ENCODE measurements at places on chromosomes 12 and 14.

- no peak for DNase-seq
These were observed 5.8 kb upstream of the MIS18BP1 start for GRCh38 chr14:45258805-45259204.

DNA sequence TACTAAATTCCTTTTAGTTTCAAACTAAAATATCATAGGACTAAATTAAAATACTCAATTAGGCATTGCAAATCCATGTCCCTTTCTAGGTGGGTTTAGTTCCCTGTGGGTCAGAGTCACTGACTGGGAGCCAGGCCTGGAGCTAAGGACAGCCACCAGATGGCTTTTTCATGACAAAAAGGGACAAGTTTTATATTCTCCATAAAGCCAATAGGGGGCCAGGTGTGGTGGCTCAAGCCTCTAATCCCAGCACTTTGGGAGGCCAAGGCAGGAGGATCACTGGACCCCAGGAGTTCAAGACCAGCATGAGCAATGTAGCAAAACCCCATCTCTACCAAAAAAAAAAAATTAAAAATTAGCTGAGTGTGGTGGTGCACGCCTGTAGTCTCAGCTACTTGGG lies 35.4 kb upstream of the EIF5 start:
- DNase-seq, result no peak

- DNase-seq, result no peak
These were observed 504.6 kb downstream of the ALG10 start for GRCh38 chr12:34526946-34527345.

DNA sequence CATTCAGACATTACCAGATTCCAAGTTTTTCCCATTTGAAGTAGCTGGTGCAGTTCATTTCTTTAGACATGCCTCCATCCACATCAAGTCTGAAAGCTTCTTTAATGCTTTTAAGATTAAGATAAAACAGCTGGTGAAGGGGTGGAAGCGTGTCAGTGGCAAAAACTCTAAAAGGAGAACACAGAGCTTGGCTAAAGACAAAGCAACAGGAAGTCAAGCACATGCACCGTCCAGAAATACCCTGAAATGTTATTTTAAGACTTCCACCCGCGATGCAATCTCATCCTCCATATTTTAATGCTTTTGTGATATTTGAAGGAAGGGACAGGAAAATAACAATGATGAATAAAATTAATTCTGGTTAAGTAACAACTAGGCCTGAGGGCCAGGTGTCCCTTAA lies 31.8 kb downstream of the PPM1H start:
- no peak for DNase-seq

GRCh38 chr12:30939234-30939633 lies 12.7 kb downstream of the TSPAN11 start:
- no peak for DNase-seq

GRCh38 chr12:159156-159782 lies 54.7 kb downstream of the SLC6A12 start:
- DNase-seq, result no peak

- DNase-seq, result no peak
These were observed 376.3 kb upstream of the RGS6 start for GRCh38 chr14:71555654-71556559.
